NCI-H510A (cell line): ENCODE measurements at places on chromosomes 16 and 17.

- DNase-seq, result no peak
Observed at GRCh38 chr17:81712468-81713003, 452 bp downstream of the SLC25A10 start.

DNA sequence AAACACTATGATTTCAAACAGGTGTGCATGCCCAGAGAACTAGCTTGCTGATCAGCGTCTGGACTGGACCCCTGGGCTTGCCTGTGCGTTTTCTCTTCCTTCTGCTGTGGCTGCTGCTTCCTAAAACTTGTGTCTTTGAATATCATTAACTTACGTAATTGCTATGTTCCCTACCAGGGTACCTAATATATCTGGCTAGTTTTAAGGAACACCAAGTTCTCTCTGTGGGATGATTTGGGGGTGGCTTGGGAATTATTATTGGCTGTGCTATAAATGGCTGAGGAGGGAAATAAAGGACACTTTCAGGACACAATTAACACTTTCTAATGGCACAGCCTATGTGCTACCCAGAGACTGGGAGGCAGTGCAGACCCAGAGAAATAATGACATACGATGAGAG is 606.0 kb upstream of the RBFOX1 start:
- DNase-seq, result no peak

- DNase-seq, result no peak
Observed at GRCh38 chr17:10247810-10248209, 49.4 kb upstream of the GAS7 start.

DNA sequence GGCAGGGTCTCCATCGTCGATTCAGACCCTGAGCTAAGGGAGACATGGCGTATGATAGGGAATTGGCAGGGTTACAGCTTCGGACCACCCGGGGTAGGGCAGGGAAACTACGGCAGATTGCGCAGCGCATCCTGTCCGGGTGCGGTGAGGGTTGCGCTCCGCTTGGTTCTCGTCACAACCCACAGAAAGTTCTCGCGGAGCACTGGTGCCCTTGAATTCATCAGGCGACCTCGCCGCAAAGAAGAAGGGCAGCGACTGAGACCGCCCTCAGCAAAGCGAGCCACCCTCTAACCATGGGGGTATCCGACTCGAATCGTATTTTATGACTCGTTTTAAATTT is 1.2 kb downstream of the HS3ST3B1 start:
- no peak for DNase-seq

- no peak for DNase-seq
Observed at GRCh38 chr17:71741836-71742235, 379.0 kb upstream of the SOX9 start.

GRCh38 chr16:30377050-30377811 is 2.6 kb downstream of the MYL11 start:
- DNase-seq, result no peak

DNA sequence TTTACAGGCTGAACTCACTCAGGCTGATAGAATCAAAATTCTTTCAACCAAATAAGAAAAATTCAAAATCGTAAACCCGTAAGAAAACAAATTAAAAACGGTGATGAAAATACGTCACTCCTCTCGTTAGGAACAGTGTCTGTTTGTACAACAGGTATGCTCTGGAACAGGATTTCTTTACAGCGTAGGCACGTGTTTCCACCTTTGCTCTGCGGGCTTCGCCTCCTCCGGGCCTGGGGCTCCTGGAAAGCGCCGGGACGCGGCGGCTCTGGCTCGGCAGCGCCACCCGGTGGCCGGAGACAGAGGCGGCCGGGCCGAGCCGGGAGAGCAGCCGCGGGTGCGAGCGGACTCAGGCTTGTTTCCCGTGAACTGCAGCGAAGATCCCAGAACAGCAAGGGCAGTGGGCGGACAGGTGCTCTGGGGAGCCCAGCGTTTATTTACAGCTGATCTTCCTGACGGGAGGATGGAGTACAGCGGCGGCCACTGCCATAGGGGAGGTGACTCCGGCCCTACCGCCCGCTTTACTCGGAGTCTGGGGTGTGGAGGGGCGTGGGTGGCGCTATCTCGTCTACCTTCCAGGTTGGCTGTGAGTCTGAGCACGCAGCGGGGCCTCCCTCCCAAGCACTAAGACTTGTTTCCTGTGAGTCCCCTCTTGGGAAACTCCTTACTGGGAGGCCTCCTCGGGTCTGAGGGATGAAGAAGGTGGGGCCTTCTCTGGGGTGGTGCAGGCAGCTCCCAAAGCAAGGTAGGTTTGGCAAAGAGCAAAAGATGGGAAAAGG is 40.5 kb upstream of the ATP2A3 start:
- peak; percentile 57 for DNase-seq

DNA sequence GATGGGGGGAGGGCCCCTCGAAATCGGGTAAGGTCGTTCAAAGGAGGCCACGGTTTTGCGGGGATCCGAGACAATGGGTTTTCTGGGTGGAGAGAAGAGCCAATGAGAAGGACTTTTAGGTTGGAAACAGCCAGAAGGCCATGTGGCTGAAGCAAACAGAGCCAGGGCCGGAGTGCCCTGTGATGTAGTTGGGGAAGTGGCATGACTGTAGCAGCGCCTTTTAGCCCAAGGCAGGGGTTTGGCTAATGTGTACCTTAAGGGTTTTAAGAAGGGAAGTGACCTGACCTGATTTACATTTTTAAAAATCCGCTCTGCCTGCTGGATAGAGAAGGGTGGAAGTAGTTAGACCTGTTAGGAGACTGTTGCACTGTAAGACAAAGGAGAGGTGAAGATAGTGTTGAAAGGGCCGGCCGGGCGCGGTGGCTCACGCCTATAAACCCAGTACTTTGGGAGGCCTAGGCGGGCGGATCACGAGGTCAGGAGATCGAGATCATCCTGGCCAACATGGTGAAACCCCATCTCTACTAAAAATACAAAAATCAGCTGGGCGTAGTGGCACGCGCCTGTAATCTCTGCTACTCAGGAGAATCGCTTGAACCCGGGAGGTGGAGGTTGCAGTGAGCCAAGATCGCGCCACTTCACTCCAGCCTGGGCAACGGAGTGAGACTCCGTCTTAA is 1.0 kb downstream of the LYRM1 start:
- DNase-seq, result peak; percentile 35

- no peak for DNase-seq
Observed at GRCh38 chr17:47304186-47304585, 19.6 kb upstream of the EFCAB13 start.

DNA sequence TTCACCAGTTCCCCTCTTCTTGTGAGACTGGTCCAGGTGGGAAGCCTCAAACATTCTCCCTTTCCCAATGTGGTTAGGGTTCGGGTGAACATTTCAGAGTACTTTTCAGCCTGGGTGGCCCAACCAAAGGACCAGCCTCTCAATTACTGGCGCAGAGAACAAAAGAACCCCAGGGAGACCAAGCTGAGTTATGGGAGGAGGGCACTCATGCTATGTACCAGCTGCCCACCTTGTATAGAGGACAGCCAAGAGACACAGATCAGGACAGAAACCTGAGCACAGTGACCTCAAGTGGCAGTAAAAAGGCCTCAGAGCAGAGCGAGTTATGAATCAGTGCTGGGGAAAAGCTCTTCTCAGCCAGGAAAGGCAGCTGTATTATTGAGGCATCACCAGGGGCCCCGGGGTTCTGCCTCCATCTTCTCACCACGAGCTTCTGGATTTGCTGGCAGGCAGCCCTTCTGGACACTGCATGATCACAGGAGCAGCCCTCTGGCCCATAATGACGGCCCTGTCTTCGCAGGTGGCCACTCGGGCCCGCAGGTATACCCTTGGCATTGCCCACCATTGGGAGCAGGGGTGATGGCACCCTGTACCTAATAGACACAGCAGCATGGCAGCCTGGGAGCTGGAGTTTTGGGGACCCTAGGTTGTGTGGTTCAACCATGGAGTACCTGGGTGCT is 3.8 kb downstream of the G6PC3 start:
- DNase-seq, result no peak

DNA sequence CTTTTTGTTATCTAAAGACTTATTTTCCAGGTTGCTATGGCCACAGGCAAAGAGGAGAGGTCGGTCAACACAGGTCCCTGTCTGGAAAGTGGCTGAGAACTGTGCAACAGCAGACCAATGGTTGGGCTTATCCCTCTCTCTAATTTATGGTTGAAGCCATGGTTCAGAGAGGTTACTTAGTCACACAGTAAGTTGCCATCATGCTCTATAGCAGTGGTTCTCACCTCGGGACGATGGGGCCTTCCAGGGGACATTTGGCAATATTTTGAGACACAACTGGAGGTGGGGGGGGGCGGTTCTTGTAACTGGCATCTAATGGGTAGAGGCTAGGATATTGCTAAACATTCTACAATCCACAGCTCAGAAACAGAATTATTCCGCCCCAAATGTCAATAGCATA is 842 bp upstream of the LDAF1 start:
- DNase-seq, result no peak

DNA sequence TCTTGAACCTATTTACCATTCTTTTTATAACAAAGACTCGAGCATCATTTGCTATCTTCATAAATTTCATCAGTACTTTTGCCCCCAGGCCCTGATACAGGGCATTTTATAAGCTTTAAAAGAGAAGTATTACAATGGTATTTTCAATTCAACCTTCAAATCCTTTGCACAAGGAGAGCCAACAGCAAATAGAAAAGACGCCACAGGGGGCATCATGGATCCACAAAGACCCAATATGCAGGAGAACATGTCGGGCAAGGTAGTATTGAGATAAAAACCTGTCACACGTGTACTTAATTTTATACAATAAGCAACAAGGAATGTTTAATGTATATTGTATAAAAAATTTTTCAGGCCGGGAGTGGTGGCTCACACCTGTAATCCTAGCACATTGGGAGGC is 10.2 kb downstream of the MAP3K14 start:
- no peak for DNase-seq

DNA sequence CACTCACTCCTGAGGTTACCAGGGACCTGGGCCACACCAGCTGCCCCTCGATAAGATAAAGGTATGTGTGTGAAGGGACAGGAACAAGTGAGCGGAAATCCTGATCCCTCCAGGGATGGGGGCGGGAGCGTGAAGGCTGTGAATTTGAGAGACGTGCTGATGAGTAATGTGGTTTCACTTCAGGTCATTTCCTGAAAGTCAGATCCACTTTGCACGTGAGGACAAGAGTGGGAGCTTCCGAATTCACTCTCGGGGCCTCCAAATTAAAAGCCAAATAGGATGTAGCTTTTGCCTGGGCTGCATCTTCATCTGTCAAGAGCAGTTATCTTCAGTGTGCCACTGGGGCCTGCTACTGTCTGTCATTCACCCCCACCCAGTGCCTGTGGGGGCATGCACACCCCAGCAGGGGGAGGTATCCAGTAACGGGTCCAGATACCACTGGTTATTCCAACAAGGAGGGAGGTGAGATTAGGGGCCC is 87.4 kb upstream of the LHX1 start:
- no peak for DNase-seq

GRCh38 chr16:65658787-65659220 is 536.9 kb upstream of the CDH11 start:
- no peak for DNase-seq
